Breast epithelium (tissue), 4 donors: ENCODE measurements at places on chromosomes 6 and 20. TPM values are rescaled to one million over a fixed set of nuclear protein-coding genes. Genes with fewer than 3 reads are reported as not detected.
A peak's percentile ranks its signal among the peaks of the same experiment; 100 is the strongest.

- DNase-seq: no peak
Measured at GRCh38 chr6:131532580-131533039, 40.4 kb upstream of the ARG1 start.

DNA sequence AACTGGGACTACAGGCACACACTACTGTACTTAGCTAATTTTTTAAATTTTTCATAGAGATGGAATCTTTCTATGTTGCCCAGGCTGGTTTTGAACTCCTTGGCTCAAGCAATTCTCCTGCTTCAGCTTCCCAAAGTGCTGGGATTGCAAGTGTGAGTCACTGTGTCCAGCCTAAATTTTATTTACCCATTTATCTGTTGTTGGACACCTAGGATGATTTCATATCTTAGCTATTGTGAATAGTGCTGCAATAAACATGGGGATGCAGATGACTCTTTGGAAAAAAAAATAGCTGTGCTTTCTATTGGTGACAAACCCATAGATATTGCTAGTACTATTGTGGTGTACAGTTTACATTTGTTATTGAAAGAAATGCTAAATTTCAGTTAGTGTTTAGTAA is 19.6 kb upstream of the SYNCRIP start:
- DNase-seq: no peak

FAXC gene
- not detected for total RNA-seq

- DNase-seq: no peak
Measured at GRCh38 chr6:39801456-39802251, 9.5 kb downstream of the DAAM2 start.

DNA sequence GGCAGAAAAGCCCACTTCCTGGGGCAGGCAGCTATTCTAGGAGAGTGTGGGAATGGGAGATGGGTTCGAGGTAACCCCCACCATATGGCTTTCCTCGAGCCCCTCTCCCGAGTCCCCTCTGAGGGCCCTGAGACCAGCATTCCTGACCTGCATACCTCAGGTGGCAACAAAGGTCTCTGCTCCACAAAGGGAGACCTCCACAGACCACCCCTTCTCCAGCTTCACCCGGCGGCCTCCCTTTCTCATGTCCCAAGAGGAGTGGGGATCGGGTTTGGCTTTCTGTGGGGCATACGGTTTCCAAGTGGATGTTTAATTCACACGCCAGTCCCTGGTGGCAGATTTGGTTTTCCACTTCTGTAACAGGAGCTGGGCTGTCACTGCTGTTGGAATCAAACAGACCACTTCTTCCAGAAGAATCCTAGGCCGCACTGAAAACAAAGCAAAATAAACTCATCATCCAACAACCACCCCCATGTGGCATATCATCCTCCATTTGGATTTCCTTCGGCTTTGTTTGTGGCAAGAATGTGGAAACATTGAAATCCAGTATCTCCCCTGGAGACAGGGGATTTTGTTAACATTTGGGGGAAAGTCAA is 83.2 kb downstream of the DLL1 start:
- peak; percentile 10 for DNase-seq

DNA sequence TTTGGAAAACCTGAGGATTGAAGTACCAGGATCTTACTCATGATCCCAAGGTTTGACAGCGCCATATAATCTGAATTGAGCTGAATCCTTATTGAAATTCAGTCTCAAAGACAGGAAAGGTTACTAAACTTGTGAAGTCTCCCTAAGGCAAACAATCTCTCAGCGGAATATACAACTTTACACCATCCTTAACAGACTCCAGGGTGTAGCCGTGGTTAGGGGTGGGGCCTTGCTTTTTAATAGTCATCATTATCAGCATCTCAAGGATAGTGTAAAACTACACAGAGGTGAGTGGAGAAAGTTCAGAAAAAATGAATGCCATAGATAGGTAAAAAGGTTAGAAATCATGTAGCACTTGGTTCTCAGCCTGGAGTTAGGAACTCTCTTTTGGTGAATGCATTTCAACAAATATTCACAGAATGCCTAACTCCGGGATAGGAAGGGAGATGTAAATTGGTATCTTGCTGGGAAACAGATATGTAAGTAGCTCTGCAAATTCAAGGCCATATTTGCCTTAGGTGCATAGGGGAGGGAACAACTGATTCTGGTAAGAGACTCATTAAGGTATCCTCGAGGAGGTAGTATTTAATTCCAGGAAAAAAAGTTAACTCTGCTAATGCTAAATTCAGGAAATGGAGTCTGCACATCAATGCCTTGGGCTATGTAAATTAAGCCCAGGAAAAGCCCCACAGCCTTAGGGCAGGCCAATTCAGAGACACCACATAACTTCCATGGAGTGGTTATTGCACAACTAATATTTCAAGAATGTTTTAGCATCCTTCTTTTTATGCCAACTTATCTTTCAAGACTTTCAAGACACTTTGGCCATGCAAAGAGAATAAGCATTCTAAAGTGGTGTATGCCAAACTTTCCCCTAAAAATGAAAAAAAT is 61.6 kb downstream of the SNAP25 start:
- no peak for DNase-seq

DNA sequence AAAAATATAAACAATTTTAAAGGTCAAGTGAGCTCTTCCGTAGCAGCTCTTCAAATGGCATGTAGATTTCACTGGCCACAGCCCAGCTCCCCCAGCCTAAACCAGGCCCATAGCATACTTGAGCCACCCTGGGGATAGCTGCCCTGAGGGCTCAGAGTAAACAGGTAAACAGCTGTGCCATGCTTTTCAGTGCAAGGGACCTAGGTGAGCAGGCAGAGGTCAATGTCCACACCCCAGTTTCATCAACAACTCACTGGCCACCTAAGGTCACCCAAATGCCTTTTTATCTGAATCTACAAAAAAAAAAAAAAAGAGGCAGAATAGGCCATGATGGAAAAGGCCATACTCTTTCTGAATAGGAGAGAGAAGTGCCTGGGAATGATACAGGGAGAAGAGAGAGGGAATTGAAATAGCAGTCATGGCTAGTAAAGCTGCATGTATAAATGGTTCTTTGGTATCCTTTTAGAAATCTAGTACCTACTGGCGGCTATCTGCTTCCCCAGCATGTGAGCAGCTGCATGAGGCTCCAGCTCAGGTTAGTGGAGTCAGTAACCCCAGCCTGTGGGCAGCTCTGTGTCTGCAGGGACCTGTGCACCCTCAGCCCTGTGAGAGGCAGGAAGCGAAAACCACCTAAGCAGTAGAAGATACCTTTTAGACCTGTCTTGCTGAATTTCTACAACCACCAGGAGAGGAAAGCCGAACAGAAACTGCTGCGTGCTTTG is 77.0 kb downstream of the FOXA2 start:
- DNase-seq: no peak

GRCh38 chr20:7355051-7355450 is 585.2 kb downstream of the HAO1 start:
- DNase-seq: no peak

DNA sequence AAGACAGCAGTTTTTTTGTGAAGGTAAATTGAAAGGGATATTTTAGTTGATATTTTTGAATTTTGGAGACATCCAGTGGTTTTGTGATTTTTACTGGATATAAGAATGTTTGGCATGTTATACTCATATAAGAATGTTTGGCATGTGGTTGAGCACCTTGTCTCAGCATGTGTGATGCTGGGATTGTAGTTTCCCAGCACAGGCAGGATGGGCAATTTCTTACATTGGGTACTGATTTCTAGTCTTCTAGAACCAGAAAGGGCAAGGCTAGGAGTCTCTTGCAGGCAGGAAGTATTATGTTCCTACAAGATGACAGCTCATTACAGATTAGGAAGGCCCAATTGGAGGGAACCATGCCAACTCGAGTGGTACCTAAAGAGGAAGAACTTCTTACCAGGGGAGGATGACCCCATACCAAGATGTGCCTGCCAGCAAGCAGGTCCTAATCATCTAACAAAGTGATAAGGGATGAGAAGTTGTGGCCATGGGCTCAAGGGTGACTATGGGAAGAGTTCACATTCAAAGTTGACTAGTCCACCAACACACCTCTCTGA is 377.8 kb downstream of the UTRN start:
- no peak for DNase-seq

GRCh38 chr6:113364766-113365165 is 492.4 kb upstream of the MARCKS start:
- no peak for DNase-seq

- DNase-seq: no peak
Measured at GRCh38 chr6:136599329-136600011, 49.2 kb upstream of the MAP7 start.

DNA sequence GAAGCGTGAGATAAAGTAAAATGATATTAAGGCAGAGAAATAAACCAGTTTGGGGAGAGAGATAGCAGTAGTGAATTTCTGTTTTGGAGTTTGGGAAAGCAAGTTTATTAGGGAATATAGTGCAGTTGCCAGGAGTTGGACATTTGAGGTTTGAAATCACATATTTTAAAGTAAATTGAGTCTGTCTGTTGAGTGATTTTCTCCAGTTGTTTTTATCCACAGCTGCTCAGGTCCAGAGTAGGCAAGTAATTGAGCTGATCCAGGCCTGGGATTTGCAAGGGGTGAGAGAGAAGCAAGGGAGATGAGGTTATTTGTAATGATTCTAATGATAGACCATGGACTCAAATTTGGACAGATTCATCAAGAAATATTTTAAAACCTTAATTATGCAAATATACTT is 481.9 kb downstream of the UTRN start:
- no peak for DNase-seq

ME1 gene
- 5.2 TPM for total RNA-seq

DNA sequence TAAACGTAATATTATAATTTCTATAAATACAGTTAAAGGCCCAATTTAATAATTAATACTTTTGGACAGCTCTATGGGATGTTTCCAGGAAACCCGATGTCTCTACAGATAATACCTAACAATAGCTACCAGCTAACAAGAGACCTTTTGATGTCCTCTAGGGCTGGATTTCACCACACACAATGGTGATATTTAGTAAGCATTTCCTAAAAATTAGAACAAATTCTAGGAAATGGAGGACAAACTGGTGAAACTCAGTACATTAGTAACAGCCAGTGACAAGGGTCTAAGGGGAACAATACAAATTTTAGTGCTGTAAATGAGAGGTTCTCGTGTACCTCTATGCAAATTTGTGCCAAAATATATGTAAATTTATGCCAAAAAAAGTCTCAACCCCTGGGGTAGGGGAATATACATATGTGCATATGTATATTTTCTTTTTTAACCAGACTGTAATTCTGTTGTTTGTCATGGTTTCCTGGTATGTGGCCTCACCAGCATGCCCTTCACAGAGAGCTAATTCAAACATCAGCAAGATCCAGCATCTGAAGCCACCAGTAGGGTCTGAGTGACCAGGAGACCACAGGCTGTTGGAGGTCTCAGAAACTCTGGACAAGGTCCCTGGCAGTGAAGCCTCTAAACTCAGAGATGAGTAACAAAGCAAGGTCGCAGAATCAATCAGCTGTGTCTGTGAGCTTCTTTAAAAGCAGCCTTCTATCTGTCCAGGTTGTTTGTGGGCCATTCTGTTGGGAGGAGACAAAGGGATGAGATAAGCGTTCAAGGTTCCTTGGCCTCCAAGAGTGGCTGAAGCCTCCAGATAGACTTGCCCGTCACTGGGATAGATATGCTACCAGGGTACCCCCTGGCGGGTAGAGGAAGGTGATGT is 235.1 kb upstream of the RREB1 start:
- DNase-seq: no peak

DNA sequence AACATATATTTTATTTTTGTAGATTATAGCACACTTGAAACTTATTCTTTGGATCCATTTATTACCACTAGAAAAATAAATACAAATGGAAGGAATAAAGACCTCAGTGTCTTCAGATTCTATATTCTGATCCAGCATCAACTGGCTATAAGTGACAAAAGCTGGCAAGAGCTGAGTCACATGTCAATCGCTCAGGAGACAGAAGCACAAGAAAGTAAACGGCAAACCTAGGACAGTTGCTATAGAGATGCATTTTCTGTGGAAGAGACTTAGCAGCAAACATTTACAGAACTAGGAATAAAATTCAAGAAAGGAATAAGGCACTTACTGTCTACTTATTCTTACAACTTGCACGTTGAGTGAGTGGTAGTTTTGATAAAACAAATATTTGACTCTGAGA is 230.4 kb downstream of the CLVS2 start:
- no peak for DNase-seq

- no peak for DNase-seq
Measured at GRCh38 chr20:47786765-47787107, 1.5 kb upstream of the SULF2 start.

GRCh38 chr20:9916761-9917160 is 77.9 kb upstream of the PAK5 start:
- DNase-seq: no peak

PBOV1 gene
- total RNA-seq: not detected

DNA sequence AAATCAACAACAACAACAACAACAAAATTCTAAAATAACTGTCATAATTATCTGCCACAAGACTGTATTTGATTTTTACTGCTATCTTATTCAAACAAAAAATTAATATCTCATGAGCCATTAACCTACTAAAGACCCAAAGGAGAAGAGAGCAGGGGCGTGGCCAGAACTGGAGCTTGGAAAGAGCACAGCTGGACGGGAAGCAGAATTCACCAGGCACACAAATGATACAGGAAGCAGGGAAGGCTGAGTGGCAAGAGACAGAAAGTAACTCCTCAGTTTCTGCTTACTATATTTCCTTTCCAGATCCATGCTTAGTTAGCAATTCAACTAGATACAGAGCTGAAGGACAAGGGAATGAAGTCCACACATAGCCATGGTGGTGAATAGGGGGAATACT is 54.4 kb downstream of the FKBP5 start:
- no peak for DNase-seq

DNA sequence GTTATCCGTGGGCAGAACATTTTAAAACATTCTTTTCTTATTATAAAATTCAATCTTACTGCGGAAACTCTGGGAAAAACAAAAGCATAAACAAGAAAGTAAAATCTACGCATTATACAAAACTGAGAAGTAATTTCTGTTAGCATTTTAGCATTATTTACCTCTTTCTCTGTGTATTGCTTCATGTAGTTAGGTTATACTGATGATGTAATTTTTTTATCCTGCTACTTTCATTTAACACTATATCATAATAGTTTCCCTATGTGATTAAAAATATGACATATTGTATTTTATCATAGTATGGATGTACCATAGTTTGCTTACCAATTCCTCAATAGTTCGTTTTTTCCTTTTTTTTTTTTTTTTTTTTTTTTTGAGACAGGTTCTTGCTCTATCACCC is 4.2 kb upstream of the GCNT2 start:
- DNase-seq: no peak

- no peak for DNase-seq
Measured at GRCh38 chr6:157768304-157768703, 54.7 kb upstream of the SNX9 start.

GNAS-AS1 gene
- total RNA-seq: 1.5 TPM

DNA sequence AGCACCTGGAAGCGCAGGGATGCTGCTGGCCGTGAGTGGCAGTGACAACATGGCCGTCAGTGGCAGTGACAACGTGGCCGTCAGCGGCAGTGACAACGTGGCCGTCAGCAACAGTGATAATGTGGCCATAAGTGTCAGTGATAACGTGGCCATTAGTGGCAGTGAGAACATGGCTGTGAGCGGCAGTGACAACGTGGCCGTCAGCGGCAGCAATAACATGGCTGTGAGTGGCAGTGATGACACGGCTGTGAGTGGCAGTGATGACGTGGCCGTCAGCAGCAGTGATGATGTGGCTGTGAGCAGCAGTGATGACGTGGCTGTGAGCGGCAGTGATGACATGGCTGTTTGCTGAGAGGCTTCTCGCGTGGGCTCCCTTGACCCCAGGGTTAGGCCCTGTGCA is 169.8 kb downstream of the ERMARD start:
- DNase-seq: no peak

GRCh38 chr20:45368221-45368980 is 5.4 kb downstream of the SYS1 start:
- DNase-seq: no peak

TMC2 gene
- 0.33 TPM for total RNA-seq

- no peak for DNase-seq
Measured at GRCh38 chr20:43189554-43190331, at the start of gene PTPRT. TSS of gene PTPRT (minus strand) at chr20:43189906. CDS start at chr20:43189733, 173 bp downstream.

CAP2 gene
- 3.9 TPM for total RNA-seq
